ENCODE measurements at places on chromosomes 5 and 9.
A peak's percentile ranks its signal among the peaks of the same experiment; 100 is the strongest.

- DNase-seq: peak; percentile 9
Measured at GRCh38 chr9:14993061-14993800, 83.0 kb upstream of the FREM1 start.

- no peak for DNase-seq
Measured at GRCh38 chr9:37449862-37450632, 15.2 kb downstream of the ZBTB5 start.

GRCh38 chr5:142663246-142663645 is 22.6 kb downstream of the FGF1 start:
- no peak for DNase-seq

GRCh38 chr5:5080790-5081189 is 59.3 kb upstream of the ADAMTS16 start:
- DNase-seq: no peak

GRCh38 chr9:121622387-121623203 is 28.8 kb upstream of the DAB2IP start:
- DNase-seq: no peak

GRCh38 chr9:126516936-126517832 is 96.5 kb upstream of the LMX1B start:
- DNase-seq: no peak

DNA sequence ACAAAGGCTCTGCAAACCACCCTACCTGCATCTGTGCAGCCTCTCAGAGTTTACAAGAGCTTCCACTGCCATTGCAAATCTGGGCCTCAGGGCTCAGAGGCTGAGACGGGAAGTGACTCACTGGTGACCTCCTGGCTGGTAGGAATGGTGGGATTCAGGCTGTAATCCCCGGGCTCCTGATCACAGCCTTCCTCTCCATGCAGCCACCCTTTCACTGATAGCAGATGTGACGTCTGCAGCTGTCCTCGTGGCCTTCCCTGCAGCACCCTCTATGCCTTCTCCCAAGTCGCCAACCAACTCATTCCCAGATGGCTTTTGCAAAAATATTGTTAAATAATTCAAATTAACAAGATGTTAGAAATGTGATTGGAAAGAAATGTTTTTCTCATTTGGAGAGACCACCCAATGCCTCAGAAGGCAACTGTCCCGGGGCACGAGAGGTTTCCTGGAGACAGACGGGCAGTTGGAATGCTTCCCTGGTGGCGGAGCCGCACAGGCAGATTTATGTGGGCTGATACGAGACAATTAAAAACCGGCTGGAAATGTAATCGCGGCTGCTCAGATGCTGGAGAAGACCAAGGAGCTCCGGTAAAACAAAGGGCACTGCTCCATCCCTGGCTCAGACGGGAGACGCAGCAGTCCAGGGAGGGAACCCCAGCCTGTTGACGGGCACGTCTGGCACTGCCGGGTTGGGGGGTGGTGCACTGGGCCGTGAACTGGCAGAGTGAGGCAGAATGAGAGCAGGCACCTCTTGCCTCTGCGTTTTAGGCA is 34.4 kb upstream of the SLC25A51 start:
- DNase-seq: no peak

- DNase-seq: no peak
Measured at GRCh38 chr5:44389823-44390143, 563 bp upstream of the FGF10 start.

GRCh38 chr9:25904701-25905100 is 226.5 kb upstream of the TUSC1 start:
- DNase-seq: no peak

Measured in CD8-positive, alpha-beta memory T cell (primary cell).